Daoy (cell line): ENCODE measurements at places on chromosomes 6 and 20. TPM values are rescaled to one million over a fixed set of nuclear protein-coding genes. Genes with fewer than 3 reads are reported as not detected.

The OLIG3 gene
- total RNA-seq = not detected in 2 replicates

DNA sequence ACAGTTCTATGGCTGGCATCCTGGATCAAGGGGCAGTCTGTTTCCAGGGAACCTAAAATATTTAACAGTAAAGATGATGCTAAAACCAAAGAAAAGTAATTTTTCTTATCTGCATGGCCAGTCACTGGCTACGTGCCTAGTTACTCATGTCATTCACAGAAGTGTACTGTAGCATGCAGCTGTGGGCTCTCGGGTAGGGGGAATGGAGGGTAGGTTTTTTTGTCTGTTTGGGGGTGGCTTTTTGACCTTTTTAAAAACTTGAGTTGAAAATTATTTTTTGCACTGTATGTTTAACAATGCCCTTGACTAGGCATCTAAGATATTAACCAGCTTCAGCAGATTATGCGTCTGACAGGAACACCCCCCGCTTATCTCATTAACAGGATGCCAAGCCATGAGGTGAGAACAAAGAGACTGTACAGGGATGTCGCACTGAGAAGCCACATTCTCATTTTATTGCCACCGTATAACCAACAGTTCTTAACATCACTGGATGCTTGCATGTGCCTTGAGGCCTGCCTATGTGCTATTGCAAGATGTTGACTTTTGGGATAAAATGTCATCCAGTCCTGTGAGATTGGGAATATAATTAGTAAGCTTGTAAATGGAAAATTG lies 30.3 kb upstream of the MAPK13 start:
- DNase-seq = no peak

The LY6G6F gene
- not detected in 2 replicates for total RNA-seq

The DYNLT2 gene
- 1.8 and 2.3 TPM in 2 replicates for total RNA-seq

DNA sequence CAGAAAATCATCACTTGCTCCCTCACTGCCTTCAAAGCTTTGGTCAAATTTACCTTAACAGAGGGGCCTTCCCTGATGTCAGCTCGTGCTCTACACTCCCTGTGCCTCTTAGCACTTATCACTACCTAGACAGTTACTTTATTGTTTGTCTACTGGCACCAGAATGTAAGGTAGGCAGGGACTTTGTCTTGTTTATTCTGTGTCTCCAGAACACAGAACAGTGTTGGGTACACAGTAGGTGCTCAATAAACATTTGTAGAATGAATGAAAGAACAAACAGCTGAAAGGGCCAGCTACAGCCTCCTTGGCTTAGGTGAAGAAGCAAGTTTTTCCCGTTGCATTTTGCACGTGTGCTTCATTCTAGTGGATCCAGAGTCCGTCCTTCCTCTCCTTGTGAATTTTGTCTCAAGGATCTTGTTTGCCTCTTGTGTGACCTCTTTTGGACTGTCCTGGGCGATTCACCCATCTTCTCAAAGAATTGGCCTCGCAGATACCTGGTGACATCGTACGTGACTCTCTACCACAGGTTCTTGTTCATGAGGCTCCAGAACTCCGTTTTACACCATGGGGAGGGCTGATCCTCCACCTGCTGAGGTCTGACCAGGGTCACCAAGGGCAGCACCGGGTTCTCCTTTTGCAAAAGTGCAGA lies 84.2 kb upstream of the ARMC2 start:
- no peak for DNase-seq

The DLGAP4 gene
- total RNA-seq = 12.9 and 17.2 TPM in 2 replicates
